ENCODE measurements at places on chromosomes 2 and 18.

DNA sequence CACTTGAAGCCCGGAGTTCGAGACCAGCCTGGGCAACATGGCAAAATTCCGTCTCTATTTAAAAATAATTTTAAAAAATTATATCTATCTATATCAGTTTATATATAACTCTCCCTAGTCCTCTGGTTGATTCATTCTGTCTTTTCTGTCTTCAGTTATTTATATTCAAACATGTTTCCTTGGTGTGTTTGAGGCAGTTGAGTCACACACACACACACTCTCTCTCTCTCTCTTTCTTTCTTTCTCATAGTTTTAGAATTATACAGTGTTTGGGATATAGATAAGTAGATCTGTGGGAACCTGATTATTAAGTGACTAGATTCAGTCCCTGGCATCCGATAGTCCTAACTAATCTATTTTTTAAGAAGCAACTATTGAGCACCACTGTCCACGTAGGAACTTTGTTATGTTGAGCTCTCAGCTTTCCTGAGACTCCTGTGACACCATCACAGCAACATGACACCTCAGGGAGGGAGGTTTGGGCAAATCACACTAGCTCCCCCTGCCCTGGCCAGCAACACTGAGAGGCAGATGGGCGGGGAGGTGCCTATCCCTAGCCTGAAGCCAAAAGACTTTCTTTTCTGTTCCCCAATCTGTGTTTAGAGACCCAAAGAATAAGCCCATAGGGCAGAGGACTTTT, 482.7 kb downstream of the DLGAP1 start:
- DNase-seq = no peak

DNA sequence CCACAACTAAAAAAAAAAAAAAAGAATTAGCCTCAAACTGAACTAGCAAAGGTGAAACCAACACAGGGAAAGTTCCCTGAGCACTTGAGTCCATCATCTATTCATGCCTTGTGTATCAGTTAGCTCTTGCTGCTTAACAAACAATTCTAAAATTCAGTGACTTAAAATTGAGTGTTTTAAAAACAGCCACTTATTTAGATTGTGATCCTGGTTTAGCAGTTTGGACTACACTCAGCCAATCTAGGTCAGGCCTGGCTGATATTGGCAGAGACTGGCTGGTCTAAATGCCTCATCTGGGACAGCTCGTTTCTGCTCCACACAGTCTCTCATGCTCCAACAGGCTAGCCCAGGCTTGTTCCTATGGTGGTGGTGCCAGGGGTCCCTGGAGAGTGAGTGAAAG, 247.9 kb downstream of the ATAD2B start:
- no peak for DNase-seq

- DNase-seq = no peak
These were observed 13.4 kb upstream of the ASXL2 start for GRCh38 chr2:25891672-25892071.

- DNase-seq = no peak
These were observed 84.2 kb downstream of the SLC39A10 start for GRCh38 chr2:195741191-195741590.
